ENCODE measurements at places on chromosomes 2 and 18. TPM values are rescaled to one million over a fixed set of nuclear protein-coding genes. Genes with fewer than 3 reads are reported as not detected.

DNA sequence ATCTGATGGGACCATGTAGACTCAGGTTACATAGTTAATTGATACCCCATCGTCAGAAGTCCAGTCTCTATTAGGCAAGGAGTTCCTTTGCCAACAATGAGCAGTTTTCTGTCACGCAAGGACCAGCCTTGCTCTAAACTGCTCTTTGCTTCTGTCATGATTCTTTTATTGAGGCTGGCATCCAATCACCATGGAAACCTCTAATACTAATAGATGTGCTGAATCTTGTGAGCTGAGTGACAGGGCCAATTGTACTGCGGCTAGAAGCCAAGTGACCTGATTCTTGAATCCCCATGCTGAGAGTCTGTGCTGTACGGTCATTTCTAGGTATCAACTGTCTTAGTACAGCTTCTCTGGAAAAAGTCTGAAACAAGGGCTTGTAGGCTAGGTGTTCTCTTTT lies 395.6 kb downstream of the RND3 start:
- no peak for DNase-seq

Gene ACTR2
- polyA plus RNA-seq, result 129 TPM

Gene IL37
- not detected for polyA plus RNA-seq

GRCh38 chr2:177983183-177983788 lies 89.3 kb downstream of the PDE11A start:
- DNase-seq, result no peak

Gene POTEJ
- not detected for polyA plus RNA-seq

Gene CD226
- polyA plus RNA-seq, result 0.17 TPM

Gene UGT1A8
- not detected for polyA plus RNA-seq

Gene SERPINB12
- polyA plus RNA-seq, result not detected

Gene DNAJB2
- polyA plus RNA-seq, result 77.9 TPM

Gene C1QL2
- polyA plus RNA-seq, result not detected

Data from ovary (tissue), 10 donors.